ENCODE measurements at places on chromosomes 16 and 17.
A peak's percentile ranks its signal among the peaks of the same experiment; 100 is the strongest.

GRCh38 chr16:69171325-69172084 is 15.5 kb upstream of the SNTB2 start:
- no peak for DNase-seq

GRCh38 chr17:80363518-80364090 is 51.4 kb upstream of the ENDOV start:
- no peak for DNase-seq

DNA sequence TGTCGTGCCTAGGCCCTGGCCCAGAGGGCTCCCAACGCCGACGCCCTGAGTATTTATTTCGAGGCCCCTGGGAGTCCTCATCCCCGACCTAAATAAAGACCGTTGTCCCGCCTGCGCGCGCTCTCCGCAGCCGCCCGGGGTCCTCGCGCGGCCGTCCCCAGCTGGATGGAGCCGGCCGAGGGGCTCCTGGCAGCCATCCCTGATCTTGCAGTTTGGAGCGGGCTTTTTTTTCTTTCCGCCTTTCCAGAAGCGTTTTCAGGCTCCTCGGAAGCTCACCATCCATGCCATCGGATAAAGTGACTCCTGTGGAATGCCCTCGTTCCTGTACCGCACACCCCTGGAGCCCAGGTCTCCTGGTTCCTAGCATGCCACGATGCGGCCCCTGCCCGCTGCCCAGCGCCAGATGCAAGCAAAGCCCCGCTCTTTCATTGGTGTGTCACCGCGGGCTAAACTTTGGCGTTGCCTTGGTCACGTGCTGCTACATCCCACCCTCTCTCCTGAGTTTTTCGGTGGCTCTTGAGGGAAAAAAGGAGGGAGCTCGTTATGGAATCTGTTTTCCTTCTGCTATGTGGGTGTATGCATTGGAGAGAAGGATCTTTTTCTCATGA is 716 bp downstream of the TMEM94 start:
- DNase-seq: no peak

DNA sequence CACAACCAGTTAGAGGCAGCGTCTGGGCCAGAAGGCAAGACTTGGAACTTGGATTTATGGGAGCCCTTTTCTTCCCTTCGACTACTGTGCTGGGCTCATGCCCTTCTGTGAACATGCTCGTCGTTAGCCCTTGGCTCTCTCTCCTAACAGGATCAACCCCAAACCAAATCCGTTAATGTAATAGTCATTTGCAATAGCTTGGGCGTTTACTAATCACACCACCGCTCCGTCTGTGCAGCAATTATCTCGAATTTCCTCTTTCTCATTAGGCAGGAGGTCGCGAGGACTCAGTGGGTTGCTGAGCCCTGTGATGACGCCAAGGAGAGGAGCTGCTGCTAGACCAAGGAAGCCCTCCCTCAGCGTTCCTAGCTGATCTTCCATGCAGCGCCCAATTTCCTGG is 114.7 kb downstream of the ENGASE start:
- DNase-seq: no peak

GRCh38 chr17:27544350-27545131 is 86.4 kb upstream of the LGALS9 start:
- peak; percentile 7 for DNase-seq

GRCh38 chr17:44334315-44334714 is 9.7 kb upstream of the SLC25A39 start:
- no peak for DNase-seq

DNA sequence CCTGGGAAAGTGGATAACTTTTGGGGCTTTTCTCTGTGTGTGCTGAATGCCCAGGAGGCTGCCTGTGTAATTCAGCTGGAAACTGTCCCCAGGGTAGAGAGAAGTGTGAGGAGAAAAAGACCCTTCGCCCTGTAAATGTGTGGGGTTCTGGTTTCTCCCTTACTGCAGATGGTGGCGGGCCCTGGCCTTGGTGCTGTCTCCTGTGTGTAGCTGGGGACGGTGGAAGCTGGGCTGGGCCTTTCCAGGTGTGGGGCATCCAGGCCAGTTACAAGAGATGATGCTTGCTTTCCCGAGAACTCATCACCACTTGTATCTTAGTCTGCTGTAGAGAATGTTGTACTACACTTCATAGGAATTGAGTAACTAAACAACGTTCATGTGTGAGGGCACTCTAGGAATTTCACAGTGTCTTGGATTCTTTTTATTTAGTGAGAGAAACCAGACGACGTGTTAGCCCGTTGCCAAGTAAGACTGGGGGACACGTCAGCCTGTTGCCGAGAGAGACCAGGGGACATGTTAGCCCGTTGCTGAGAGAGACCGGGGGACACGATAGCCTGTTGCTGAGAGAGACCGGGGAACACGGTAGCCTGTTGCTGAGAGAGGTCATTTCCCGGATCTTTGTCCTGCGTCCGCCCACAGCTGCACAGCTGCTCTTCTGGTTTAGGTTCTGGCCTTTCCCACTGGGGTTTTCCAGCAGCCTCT is 43.1 kb downstream of the TBCD start:
- no peak for DNase-seq

DNA sequence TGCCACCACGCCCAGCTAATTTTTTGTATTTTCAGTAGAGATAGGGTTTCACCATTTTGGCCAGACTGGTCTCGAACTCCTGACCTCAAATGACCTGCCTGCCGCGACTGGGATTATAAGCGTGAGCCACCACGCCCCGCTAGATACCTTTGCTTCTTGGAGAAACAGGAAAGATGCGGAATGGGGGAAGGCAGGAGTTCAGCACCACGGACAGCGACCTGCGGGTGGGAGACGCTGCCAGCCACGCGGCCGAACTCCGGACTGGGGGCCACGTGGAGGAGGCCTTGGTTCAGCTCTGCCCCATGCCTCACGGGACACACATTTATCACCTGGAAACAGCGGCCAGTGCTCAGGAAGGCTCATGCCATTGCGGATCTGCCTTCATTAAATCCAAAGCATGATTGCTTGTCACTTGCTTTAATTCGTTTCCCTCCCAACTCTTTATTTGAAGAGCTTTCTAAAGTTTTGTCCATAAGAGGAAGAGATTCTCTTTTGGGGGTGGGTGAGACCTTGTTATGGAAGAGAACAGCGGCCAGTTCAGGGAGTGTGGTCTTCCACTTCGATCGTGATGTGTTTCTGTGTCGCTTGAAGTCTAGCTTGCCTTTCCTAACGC is 219.9 kb downstream of the ENGASE start:
- no peak for DNase-seq

DNA sequence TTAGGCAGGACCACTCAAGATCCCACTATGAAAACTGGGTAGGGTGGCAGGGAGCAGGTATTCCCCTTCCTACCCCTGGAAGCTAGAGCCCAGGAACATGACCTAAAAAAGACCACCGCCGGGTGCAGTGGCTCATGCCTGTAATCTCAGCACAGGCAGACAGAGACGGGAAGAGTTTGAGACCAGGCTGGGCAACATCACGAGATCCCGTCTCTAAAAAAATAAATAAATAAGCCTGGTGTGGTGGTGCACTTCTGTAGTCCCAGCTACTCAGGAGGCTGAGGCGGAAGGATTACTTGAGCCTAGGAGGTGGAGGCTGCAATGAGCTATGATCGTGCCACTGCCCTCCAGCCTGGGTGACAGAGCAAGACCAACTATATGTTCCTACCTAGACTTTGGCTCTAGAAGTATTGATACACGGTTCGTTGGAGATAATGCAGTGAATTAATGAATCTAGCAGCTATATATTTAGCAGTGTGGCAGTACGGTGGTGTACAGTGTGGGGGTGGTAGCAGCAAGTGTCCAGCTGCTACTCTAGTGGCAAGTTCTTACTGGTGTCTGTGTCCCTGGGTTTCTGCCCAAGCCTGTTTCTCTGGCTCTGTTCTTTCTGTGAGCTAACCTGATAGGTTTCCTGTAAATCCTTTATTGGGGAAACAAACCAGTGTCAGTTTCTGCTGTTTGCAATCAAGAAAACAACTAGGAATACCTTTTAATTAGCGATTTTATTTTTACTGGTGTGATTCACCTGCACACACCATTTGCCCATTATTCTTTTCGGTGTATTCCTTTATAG is 3.3 kb upstream of the USP31 start:
- no peak for DNase-seq

DNA sequence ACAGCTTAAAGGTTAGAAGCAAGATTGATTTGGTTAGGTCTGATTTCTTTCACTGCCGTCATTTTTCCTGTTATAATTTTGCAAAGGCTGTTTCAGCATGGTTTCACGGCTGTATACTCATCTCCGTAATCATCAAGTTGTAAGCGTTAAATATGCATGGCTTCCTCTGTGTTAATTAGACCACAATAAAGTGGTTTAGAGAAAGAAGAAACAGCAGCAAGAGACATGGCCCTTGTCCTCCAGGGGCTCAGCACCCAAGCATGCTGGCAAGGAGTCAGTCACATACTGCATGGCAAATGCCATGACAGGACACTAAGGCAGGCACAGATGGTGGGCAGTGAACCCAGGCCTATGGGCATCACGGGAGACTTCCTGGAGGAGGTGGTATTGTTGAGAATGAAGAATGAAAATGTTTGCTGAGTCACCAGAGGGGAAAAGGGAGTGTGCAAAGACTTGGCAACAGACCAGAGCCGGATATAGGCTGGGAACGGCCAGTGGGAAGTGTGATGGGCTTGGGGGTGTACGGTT is 61.4 kb upstream of the PLCG2 start:
- DNase-seq: no peak

DNA sequence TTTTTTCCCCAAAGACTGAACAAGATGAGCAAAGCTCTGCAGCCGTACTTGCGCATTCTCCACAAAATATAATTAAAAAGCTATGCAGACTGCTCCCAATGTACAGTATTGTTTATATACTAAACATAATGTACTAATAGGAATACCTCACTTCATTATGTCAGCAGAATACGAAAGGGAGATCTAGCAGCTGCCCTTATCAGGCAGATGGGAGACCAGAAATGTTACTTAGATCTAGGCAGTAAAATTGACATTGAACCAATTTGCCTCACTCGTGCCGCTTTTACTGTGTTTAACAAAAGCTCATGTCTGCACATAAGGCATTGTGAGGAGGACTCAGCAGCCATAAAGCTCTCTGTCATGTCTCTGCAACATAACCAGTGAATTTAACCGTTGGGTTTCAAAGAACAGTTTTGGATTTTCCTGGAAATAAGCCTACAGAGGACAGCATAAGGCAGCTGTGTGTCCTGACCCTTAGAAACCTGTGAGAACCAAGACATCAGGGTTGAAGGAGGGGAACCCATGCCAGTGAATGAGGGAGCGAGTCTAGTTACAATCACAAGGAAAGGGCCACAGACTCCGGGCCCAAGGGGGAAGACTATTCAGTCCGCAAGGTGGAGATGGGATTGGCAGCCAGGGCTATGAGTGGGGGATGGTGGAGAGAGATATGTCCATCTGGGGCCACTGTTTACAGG is 71.4 kb downstream of the GNAO1 start:
- DNase-seq: no peak

GRCh38 chr17:79797492-79798298 is 818 bp upstream of the CBX8 start:
- DNase-seq: no peak

GRCh38 chr17:67239597-67239996 is 5.4 kb downstream of the HELZ start:
- no peak for DNase-seq

GRCh38 chr16:86975445-86975844 is 341.7 kb downstream of the C16orf95 start:
- DNase-seq: no peak

- DNase-seq: no peak
Observed at GRCh38 chr16:86044241-86044671, 145.3 kb downstream of the IRF8 start.

GRCh38 chr16:87499189-87499486 is 6.3 kb upstream of the ZCCHC14 start:
- no peak for DNase-seq

GRCh38 chr17:76106703-76107102 is 3.1 kb upstream of the EXOC7 start:
- DNase-seq: no peak

- no peak for DNase-seq
Observed at GRCh38 chr17:42843358-42843934, 934 bp upstream of the AOC2 start.

DNA sequence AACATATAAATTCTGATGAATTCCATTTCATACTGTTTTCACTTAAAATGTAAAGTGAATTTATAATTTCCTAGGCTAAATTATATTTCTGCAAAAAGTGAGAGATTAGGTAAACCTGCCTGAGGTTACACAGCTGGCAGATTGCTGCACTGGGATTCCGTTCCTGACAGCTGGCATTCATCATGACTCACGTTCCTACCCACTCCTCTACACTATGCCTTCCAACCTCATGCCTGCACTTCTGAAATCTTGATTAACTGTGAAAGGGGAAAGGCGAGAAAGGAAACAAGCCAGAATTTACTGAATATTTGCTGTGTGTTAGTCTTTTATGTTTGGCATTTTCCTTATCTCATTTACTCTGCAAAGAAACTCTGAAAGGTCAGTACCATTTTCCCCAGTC is 73.3 kb upstream of the MON1B start:
- no peak for DNase-seq

DNA sequence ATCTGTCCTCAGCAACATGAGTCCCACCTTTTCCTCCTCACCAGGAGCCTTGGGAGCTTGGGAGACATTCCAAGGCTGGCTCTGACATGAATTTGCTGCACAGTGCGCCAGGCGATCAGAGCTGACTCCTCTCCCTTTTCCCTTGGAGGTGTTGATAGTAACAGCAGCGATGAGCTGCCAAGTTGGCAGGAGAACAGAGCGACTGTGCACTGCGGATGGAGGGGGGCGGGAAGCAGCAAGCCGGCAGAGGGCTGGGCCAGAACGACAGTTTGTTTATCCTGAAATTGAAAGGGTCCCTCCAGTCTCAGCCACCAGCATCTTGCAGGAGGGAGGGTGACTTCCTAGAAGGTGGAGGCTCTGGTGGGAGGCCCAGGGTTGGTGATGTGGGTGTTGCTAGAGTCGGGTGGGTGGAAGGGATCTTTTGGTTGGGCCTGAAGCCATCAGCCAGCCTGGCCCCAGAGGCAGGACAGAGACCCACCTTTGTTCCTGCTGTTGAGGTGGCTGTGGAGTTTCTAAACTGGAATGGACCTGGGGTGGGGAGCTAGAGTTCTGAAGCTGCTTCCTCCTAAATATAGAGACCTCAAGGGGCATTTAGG is 22.5 kb upstream of the DYNLL2 start:
- no peak for DNase-seq

- DNase-seq: no peak
Observed at GRCh38 chr17:50225701-50226240, 24.3 kb upstream of the COL1A1 start.

- DNase-seq: no peak
Observed at GRCh38 chr17:37118366-37119137, 169.8 kb downstream of the AATF start.

DNA sequence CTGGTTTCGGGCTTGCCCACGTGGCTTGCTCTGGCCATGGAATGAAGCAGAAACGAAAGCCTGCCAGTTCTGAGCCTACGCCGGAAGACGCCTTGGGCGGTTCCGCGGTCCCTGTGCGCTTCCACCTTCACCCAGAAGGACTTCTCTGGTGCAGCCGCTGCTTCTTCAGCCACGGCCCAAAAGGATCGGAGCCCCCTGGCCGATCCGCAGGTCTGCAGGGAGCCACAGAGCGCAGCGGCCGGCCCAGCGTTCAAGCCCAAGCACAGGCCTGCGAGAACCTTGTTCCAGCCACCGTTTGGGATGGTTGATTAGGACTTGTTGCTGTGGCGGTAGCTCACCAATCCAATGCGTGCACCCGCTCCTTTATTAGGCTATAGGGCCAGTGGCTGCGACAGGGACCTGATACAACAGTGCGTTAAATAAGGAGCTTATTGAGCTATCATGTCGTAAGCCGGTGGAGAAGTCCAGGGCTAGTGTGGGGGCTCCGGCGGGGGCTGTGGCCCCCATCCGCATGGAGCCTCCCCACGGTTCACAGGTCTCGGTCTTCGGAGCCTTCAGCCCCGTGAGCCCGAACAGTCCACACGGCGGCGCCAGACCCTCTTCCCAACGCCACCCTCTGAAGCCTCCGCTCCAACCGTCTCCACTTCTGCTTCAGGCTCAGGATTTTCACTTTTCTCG is 10.2 kb upstream of the MPP2 start:
- peak; percentile 17 for DNase-seq
